ENCODE measurements at places on chromosomes 13 and 19.

GRCh38 chr19:33778089-33778791, 18.4 kb upstream of the KCTD15 start:
- peak; percentile 59 for DNase-seq

GRCh38 chr19:35935911-35936737, at the start of gene LRFN3:
Gene LRFN3, plus strand, starts transcription at chr19:35936374. Its CDS starts 3,052 bp downstream, at chr19:35939426.
- peak; percentile 48 for DNase-seq

DNA sequence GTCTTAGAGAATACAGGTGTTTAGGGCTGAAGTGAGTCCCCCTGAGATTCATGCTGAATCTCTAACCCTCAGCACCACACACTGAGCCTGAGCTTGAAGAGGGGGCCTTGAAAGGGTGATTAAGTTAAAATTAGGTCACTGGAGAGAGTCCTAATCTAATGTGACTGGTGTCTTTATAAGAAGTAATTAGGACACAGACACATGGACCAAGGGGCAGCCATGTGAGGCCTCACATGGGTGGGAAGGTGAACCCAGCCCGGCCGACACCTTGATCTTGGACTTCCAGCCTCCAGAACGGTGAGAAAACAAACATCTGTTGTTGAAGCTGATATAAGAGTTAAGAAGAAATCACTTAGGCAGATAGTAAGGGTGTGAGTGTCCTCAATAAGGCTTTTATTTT, 7.1 kb upstream of the RAB20 start:
- no peak for DNase-seq

- DNase-seq = no peak
Measured at GRCh38 chr19:6209233-6209632, 70.5 kb downstream of the MLLT1 start.

DNA sequence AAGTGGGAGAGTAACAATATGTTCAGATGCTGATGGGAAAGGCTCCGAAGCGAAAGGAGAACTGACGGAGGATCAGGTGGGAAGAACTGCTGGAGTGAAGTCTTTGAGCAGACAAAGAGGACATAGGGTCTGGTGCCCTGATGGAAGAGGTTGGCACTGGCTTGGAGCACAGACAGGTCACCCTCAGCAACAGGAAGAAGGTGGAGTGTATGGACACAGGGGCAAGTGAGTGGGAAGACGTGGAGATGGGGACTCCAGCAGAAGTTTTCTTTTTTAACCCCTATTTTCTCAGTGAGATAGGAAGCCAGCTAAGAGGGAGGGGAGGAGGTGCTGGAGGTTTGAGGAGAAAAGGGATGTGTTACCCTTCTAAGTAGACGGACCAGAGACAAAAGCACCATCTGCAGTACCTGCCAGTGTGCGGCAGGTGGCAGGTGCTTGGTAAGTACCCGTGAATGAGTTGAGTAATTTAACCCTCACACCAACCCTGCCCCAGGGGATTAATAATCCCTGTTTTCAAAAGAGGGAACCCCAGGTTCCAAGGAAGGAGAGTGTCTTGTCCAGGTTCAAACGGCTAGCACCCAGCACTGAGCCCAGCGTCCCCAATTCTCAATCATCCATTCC, 11.2 kb downstream of the HAS1 start:
- peak; percentile 33 for DNase-seq

- DNase-seq = no peak
Measured at GRCh38 chr19:40365613-40366401, 17.3 kb downstream of the PLD3 start.

- no peak for DNase-seq
Measured at GRCh38 chr19:33701565-33701964, 79.8 kb downstream of the CHST8 start.

DNA sequence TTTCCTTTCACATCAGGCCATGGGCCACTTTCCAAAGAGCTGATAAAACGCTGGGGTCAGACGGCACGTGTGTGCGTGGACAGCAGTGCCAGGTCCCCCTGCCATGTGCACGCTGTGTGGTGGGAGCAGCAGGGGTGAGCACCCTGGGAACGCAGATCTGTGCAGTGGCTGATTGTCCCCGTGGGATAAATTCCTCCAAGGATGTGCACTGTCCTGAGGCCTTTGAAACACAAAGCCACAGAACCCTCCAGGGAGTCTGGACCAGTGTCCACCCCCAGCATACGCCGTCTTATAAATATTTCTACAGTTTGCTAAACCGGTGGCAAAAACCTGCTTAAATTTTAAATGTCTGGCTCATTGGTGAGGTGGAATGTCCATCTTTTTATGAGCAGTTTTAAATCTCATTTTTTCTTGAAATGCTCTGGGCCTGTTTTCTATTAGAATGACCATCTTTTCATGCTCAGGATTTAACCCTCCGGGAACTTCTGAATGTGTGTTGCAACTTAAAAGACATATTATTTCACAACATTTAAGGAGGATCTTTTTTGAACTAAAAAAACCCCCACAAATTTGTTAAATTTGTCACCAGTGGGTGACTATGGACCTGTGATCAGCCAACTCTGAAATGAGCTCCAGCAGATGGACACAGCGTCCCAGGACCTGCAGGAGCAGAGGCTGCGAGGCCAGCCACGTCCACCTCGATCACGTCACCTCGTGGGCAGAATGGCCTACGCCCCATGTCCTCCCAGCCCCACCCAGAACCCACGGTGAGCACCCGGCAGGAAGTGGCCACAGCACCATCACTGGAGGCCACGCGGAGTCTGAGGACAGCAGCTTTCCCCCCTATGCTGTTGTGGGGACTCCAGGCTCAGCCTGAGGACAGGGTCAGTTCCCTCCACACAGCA, 68.6 kb downstream of the RASA3 start:
- DNase-seq = peak; percentile 66

- DNase-seq = no peak
Measured at GRCh38 chr13:25881136-25881926, 170.5 kb downstream of the SHISA2 start.

- peak; percentile 89 for DNase-seq
Measured at GRCh38 chr13:73722120-73722519, 412.1 kb downstream of the KLF12 start.

DNA sequence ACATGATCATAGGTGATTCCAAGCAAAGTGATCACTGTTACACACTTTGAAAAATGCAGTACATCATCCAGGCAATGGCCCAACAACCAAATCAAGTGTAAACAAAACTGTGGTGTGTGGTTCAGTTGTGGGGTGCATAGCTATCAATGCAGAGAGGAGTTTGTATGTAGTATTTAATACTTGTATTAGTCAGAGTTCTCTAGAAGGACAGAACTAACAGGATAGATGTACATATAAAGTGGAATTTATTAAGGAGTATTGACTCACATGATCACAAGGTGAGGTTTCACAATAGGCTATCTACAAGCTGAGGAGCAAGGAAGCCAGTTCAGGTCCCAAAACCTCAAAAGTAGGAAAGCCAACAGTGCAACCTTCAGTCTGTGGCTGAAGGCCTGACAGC, 249.3 kb upstream of the HTR2A start:
- peak; percentile 8 for DNase-seq

DNA sequence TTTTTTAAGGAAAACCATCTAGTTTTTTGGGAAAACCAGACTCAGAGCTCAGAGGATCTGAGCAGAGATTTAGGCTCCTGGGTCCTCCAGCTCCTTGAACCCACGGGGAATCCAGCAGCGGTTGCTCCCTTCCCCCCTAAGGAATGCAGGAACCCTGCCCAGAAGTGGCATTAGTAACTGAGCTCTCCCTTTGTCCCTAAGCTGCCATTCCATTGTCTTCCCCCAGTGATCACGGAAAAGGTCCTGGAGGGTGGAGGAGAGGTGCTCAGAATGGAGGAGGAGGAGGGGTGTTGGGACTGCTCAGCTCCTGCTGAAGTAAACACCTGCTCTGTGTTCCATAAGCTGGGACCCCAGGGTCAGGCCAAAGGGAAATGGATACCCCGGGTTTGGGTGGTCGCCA, 16.8 kb upstream of the OR1M1 start:
- no peak for DNase-seq

DNA sequence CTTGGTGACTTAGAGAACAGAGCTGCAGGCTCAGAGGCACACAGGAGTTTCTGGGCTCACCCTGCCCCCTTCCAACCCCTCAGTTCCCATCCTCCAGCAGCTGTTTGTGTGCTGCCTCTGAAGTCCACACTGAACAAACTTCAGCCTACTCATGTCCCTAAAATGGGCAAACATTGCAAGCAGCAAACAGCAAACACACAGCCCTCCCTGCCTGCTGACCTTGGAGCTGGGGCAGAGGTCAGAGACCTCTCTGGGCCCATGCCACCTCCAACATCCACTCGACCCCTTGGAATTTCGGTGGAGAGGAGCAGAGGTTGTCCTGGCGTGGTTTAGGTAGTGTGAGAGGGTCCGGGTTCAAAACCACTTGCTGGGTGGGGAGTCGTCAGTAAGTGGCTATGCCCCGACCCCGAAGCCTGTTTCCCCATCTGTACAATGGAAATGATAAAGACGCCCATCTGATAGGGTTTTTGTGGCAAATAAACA, 9.9 kb downstream of the APOC1 start:
- DNase-seq = no peak

DNA sequence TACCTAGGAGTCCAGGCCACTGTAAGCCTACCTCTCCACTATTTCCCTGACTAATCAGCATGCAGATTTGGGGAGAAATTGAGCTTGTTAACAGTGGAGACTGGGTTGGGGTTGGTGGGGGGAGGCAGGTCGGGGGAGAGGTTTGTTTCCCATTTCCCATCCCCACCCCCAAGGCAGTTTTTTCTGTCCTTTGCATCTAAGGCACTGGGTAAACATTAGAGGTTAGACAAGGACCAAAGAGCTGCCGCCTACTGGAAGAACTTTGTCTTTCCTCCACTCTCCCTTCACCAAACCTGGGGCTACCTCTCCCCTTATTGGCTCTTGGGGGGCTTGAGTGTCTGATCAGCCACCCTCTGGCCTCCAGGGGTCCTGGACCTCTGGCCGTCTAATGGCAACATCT, 953 bp downstream of the KCNN4 start:
- DNase-seq = peak; percentile 74

GRCh38 chr13:50671497-50671850, 172.0 kb downstream of the DLEU7 start:
- no peak for DNase-seq

GRCh38 chr13:35930665-35931631, 200.2 kb downstream of the DCLK1 start:
- no peak for DNase-seq

- no peak for DNase-seq
Measured at GRCh38 chr19:32813862-32814425, 55.6 kb downstream of the SLC7A9 start.

DNA sequence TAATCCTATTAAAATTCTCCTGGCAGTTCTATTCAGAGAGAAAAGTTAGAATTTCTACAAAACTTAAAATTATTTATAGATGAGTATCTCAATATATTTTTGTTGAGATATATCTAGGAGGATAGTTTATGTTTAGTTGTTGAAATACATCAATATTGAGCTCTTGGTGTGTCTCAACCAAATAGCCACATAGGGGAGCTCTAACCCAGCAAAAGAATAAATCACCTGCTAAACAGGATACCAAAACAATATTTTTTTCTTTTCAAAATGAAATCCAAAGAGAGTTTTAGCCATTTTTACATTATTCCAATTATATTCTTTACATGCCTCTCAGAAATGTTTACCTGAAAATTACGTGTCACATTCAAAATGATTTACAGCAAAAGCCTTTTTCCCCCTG, 954.7 kb downstream of the SLITRK6 start:
- peak; percentile 24 for DNase-seq

GRCh38 chr13:109610517-109610916, 175.9 kb downstream of the IRS2 start:
- DNase-seq = peak; percentile 26

DNA sequence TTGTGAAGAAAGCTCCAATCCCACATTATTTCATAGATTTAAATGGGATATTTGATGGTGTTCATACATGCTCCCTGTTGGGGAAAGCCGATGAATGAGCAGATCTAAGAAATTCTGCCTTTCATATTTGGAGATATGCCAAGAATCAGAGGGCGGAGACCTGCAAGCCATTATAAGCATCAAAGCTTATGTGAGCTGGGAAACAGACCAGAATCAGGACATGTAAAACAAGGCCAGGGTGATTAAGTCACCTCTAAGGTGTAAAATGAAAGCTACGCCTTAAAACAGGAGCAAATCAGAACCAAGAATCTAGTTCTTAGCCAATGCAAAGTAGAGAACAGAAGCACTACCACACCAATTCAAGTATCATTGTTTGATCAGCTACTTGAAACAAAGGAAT, 392.4 kb downstream of the DCT start:
- no peak for DNase-seq

GRCh38 chr19:52070496-52070895, 21.9 kb upstream of the ZNF432 start:
- peak; percentile 84 for DNase-seq

DNA sequence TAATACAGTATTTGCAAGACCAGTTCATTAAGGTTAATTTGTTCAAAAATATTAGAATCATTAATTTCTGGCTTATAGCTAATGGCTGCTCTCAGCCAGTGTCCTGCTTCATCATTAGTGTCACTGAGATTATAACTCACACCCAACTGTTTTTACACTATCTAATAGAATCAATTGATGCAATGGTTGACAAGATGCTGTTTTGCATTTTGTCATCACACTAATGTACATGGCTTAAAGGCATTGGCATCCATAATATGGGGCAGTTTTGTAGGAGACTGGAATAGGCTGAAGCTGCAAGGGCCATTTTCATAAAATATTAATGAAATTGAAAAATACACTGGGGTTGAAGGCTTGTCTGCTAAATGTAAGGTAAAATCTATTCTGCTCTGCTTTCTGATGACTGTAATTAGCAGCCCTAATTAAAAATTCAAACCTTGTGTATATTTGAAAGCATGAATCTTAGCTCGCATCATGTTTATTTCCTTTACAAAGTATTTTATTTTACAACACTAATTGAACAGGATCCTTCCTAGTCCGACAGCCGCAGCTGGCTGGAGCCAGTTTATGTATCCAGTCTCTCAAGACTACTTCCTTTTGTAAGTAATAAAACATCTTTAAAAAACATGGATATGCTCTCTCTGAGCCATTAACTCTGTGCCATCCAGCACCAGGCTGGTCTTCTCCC, 296.7 kb downstream of the POU4F1 start:
- no peak for DNase-seq

DNA sequence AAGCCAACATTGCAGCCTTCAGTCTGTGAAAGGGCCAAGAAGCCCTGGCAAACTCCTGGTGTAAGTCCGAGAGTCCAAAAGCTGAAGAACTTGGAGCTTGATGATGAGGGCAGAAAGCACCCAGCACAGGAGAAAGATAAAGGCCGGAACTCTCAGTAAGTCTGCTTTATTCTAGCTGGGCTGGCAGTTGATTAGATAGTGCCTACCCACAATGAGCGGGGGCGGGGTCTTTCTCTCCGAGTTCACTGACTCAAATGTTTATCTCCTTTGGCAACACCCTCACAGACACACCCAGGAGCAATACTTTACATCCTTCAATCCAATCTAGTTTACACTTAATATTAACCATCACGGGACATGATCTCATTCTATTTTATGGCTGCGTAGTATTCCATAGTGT, 1317.1 kb downstream of the SLITRK1 start:
- no peak for DNase-seq

GRCh38 chr13:66506979-66507378, 723.2 kb downstream of the PCDH9 start:
- DNase-seq = peak; percentile 20

DNA sequence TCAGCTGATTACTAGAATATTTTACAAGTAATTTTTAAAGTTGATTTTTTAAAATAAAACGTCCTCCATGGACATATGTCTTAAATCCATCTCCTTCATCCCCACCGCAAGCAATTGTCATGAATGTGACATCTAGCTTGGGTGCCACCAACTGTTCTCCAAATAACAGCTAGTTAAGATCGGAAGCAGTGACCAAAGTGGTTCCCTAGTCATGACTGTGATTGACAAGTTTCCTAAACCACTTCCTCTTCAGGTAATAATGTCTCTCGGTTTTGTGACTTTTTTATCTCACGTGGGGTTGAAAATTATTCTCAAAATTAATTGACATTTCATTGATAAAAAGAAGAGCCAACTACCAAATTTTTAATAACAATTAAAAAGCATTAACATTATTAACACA, 135.3 kb upstream of the MIR17HG start:
- DNase-seq = no peak
